ENCODE measurements at places on chromosomes 6 and 20. TPM values are rescaled to one million over a fixed set of nuclear protein-coding genes. Genes with fewer than 3 reads are reported as not detected.

- peak; percentile 59 for DNase-seq
These were observed 2.2 kb downstream of the BRD2 start for GRCh38 chr6:32970413-32971241.

NQO2 gene
- total RNA-seq: 17.6 TPM

GRCh38 chr6:143339223-143339622, 111.3 kb downstream of the ADAT2 start:
- peak; percentile 89 for DNase-seq

C20orf144 gene
- 0.07 TPM for total RNA-seq

DSP gene
- 352 TPM for total RNA-seq

MATN4 gene
- 0.10 TPM for total RNA-seq

DNA sequence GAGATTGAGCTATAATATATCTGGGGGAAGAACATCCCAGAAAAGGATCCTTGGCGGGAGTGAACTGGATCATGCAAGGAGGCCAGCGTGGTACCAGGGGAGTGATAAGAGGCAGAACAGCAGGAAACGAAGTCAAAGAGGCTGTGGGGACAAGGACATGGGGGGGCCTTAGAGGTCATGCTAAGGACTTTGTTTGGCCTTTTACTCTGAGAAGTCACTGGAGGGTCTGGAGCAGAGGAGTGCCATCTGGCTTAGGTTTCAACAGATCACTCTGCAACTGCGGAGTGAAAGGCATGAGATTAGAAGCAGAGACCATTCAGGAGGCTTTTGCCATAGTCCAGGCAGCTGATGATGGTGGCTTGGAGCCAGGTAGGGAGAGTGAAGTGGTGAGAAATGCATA, 24.3 kb downstream of the MRAP2 start:
- no peak for DNase-seq

DNA sequence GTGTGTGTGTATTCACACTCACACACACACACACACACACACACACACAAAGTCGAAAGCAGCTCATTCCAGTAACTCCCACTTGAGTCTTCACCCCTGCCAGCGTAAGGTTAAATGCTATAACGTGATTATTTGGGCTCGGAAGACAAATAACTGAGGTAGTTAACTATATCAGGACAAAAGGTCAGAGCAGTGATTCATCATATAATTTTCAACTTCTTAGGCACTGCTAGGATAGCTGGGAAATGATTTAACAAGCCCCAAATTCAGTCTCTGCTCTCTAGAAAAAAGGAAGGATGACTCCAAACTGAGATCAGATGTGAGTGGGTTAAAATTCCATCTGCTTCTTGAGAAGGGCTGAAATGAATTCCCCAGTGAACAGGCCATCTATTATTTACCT, 30.7 kb downstream of the HDGFL1 start:
- no peak for DNase-seq

- DNase-seq: peak; percentile 60
These were observed 138.5 kb downstream of the ZDHHC14 start for GRCh38 chr6:157519255-157520116.

RSPH9 gene
- total RNA-seq: 0.07 TPM

DNA sequence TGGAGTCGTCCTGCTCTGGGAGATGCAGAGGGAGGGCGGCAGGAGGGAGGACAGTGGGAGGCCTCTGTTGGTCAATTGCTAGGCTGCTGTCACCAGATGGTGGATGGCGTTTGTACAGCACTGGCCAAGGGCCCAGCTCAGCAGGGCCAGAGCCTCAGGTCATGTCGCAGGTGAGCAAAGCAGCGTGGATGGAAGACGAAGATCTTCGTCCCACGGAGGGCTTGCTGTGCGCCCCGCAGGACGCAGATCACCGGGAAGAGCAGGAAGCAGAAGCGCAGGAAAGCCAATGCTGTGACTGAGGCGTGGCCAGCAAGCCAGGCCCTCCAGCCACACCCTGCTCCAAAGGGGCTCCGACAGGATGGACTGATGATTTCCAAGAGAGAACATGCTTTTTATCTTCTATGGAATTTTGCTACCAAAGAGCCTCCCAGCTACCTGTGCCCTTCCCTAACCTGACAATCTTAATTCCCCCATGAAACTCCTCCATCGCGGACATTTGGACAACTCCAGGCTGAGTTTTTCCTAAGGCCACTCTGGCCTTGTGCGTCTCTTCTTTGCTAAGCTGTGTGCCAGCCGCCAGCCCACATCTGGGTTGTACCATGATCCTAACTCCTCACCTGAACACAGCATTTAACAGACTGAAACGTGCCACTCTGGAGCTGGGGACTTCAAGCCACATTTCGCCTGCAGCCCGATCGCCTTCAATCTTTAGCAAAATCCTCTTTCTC, 3.5 kb upstream of the SLCO4A1 start:
- DNase-seq: no peak

APOM gene
- total RNA-seq: 1.3 TPM

DNA sequence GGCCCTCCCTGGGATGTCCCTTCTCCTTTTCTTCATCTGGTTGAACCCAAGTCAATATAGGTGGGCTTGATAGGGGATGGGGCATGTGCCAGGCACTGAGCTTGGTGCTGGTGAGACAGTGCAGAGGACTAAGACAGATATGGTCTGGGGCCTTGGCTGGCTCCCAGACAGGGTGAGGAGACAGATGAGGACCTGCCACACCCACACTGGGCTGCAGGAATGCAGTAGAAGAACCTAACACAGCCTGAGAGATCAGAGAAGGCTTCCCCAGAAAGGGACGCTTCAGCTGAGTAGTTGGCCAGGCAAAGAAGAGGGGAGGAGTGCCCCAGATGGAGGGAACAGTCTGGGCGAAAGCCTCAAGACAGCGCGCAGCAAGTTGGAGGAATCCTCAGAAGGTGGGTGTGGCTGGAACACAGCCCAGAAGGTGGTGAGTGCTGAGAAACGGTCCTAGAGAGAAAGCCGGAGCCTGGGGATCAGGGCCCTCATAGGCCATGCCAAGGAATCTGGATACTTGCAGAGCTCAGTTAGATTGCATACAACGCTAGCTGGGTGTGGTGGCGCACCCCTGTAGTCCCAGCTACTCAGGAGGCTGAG, 26.4 kb downstream of the CD40 start:
- DNase-seq: no peak

DNA sequence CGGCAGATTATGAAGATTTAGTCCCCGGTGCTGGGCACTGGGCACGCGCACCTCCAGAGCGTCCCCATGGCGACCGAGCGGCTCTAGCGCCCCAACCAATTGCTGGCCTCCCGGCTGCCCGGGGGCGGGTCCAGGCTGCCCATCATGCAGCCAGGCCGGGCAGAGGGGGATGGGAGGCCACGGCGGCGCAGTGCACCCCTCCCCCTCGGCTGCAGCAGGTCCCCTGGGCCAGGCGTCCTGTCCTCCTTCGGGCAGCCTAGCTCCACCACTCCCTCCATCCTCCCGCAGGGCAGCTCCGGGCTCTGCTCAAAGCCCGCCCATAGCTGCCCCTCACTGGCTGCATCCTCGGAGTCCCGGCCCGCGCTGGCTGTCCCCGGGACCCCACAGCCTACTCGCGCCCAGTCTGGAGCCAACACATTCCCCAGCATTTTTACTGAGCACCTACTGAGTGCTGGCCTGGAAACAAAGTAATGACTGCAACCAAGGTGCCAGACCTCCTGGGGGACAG, 99.4 kb downstream of the ASXL1 start:
- DNase-seq: no peak

GRCh38 chr6:158519300-158519699, 40.6 kb upstream of the TMEM181 start:
- no peak for DNase-seq

DNA sequence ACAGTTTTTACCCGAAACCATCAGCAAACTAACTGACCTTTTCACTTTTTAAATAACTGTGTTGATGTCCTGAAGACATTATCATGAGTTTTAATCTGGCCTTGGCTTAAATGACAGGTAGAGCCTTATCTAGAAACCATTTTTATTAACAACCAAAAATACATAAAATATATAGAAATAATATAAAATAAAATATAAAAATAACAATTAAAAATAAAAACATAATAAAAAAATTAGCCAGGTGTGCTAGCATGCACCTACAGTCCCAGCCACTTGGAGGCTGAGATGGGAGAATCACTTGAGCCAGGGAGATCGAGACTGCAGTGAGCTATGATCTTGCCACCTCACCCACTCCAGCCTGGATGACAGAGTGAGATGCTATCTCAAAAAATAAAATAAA, 21.6 kb downstream of the HMGN3 start:
- no peak for DNase-seq

PPP1R14C gene
- total RNA-seq: 32.5 TPM

RBM24 gene
- 1.4 TPM for total RNA-seq

DNA sequence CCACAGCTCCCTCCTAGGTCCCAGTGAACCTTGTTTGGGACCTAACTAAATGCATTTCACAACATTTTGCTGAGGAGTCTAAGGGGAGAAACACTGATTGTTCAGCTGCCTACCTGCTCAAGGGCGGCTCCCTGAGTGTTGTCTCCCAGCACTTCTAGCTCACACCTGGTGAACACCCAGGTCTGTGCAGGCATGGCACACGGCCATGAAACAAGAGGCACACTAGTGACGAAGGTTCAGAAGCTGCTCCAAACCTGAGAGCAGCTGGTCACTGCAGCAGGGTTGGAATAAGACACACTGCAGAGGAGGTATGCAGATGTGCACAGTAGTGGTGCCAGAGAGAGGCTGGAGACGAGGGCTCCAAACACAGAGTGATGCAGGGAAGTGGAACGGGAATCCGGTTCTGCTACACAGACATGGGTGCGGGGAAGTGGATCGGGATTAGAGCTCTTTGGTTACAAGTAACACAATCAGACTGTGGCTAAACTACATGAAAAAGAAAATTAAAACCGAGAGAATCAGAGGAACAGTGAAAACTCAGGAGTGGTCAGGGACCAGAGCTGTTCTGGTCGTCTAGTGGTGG, 486.1 kb upstream of the CDH4 start:
- no peak for DNase-seq

CAGE1 gene
- 0.07 TPM for total RNA-seq

GRCh38 chr6:155497273-155497672, 41.6 kb upstream of the NOX3 start:
- no peak for DNase-seq
